ENCODE measurements at places on chromosomes 6 and 20. TPM values are rescaled to one million over a fixed set of nuclear protein-coding genes. Genes with fewer than 3 reads are reported as not detected.

DNA sequence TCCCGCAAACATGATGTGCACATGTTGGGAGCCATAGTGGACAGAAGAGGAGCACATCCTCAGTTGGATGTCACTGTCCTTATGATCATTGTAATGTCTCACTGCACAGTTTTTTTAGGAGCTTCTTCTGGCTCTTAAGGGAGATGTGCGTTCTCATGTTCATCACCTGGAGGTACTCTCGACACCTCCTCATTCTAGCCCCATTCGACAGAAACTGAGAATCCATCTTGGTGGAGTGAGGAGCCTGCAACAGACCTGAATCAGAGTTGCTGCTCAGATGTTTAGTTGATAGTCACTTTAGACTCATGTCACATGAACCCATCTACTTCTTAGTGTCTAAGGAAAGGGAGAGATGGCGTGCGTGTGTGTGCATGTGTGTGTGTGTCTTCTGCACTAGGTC is 2.3 kb upstream of the BMP6 start:
- DNase-seq: no peak

CLDN20 gene
- total RNA-seq: not detected

FUT9 gene
- not detected for total RNA-seq

TCF21 gene
- 18.2 TPM for total RNA-seq

GRCh38 chr6:16660157-16660497 is 101.1 kb downstream of the ATXN1 start:
- no peak for DNase-seq
